ENCODE measurements at places on chromosomes 1 and 21.

DNA sequence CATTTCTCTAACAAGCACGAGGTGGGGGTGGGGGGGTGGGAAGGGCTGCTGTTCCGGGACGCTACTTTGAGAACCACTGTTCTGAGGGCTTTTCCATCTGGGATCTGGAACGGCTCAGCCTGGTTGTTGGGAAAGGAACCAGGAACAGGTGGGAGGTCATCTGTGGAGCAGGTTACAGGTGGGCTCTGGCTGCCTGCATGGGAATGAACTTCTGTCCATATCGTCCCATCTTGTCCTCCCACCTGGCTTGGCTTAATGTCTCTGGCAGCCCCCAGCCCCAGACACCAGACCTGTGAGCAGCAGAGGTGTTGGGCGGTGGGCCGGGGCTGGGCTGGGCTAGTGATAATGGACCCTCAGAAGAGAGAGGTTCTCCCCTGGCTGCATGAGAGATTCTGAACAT lies 69.4 kb upstream of the TARDBP start:
- H3K4me3 ChIP-seq, result no peak overlapping the region
- H3K4me1 ChIP-seq, result peaks cover 37% of the 10 kb centered on the region
- DNase-seq, result no peak
- peaks cover 7% of the 10 kb centered on the region for H3K36me3 ChIP-seq
- H3K27ac ChIP-seq, result no peak overlapping the region

DNA sequence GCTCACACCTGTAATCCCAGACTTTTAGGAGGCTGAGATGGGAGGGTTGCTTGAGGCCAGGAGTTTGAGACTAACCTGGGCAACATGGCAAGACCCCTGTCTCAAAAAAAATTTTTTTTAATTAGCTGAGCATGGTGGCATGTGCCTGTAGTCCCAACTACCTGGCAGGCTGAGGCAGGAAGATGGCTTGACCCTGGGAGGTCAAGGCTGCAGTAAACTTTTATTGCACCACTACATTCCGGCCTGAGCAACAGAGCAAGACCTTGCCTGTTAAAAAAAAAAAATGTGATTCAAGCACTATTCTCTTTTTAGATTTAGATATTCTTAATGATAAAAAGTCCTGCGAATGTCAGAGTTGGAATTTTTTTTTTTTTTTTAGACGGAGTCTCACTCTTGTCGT lies 102.5 kb upstream of the L1TD1 start:
- peaks cover 9% of the 10 kb centered on the region for H3K36me3 ChIP-seq
- DNase-seq, result no peak
- no peaks in the 10 kb centered on the region for H3K27me3 ChIP-seq
- H3K27ac ChIP-seq, result no peak overlapping the region

DNA sequence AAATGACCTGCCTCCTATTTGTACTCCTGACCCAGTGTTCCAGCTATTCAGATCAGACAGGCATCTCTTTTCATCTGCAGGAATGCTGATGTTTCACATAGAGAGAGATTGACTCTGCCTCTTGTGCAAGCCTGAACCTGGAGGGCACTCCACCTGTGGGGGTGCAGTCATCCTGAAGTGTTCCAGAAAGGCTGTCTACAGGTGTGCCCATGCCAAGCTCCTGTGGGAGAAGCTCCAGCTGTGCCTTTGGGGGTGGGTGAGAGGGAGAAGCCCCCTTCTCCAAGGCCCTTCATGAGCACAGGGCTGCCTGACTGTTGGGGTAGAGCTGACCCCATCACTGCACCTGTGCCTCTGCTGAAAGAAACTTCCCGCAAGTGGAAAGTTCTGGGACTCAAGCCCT lies 22.8 kb downstream of the IFI44 start:
- H3K27me3 ChIP-seq, result no peaks in the 10 kb centered on the region
- no peaks in the 10 kb centered on the region for H3K4me1 ChIP-seq
- no peak for DNase-seq
- H3K27ac ChIP-seq, result no peak overlapping the region

DNA sequence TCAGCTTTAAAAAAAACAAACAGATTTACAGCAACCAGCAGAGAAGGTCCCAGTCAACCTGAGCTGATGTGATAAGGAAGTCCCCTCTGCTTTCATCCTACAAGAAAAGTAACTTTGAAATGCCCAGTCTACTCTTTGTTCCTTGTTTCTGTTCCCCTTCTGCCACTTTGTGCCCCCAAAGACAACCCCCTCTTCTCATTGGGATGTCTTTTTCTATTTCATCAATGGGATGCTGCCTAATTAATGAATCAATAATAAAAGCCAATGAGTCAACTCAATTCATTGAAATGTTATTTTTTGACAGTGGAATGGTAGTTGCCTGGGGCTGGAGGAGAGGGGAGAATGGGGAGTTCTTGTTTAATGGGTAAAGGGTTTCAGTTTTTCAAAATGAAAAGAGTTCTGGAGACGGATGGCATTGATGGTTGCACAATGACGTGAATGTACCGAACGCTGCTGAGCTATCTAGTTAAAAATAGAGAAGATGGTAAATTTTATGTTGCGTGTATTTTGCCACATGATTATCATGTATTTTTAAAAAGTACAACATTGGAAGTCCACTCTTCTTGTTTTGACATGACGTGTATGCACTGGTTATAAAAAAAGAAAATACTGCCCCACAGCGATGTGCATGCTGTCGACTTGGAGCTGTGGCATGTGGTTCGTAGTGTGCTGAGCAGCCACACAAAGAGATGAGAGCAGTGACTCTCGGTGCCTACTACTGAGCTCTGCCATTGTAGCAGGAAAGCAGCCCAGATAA lies 22.4 kb upstream of the PADI2 start:
- no peak overlapping the region for H3K4me3 ChIP-seq
- no peak for DNase-seq
- H3K4me1 ChIP-seq, result peaks cover 16% of the 10 kb centered on the region
- H3K27me3 ChIP-seq, result peaks cover 1% of the 10 kb centered on the region

DNA sequence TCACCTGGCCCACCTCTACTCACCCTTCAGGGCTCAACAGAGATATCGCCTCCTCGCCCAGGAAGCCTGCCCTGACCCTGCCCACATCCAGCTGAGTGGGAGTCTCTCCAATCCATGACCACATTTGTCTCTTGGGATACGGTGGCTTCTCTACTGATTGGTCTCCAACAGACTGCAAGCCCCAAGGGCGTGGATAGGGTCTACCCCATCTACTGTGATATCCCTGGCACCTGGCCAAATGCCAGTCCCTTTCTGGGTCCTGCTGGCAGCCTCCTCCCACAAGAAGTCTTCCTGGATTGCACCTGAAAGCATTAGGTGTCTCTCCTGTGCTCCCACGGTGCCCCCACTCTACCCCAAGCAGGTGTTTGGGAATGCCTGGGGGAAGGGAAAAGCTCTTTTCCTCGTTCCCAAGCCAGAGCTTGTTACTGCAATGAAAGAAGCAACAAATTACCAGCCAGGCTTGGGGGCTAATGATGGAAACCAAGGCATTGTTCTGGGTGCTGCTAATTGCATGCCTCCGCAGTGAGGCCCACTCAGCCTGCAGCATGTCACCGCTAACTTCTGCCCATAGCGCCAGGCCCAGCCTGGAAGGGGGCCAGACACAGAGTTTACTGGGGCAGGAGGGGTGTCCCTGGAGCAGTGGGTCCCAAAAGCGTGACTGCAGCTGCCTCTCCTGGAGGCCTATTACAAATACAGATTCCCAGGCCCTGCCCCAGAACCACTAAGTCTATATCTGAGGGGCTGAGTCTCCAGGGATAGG lies 90.7 kb upstream of the IFFO2 start:
- no peaks in the 10 kb centered on the region for H3K36me3 ChIP-seq
- no peaks in the 10 kb centered on the region for H3K4me1 ChIP-seq
- H3K27me3 ChIP-seq, result peaks cover 16% of the 10 kb centered on the region
- no peak overlapping the region for H3K4me3 ChIP-seq
- no peak overlapping the region for H3K27ac ChIP-seq
- DNase-seq, result no peak

GRCh38 chr1:203926025-203926540 lies 64.7 kb downstream of the SNRPE start:
- H3K4me3 ChIP-seq, result no peak overlapping the region
- H3K4me1 ChIP-seq, result no peaks in the 10 kb centered on the region
- DNase-seq, result no peak
- no peaks in the 10 kb centered on the region for H3K36me3 ChIP-seq
- H3K27me3 ChIP-seq, result peaks cover 5% of the 10 kb centered on the region
